GM12891 (cell line): ENCODE measurements at places on chromosomes 11 and 22.
A peak's percentile ranks its signal among the peaks of the same experiment; 100 is the strongest.

DNA sequence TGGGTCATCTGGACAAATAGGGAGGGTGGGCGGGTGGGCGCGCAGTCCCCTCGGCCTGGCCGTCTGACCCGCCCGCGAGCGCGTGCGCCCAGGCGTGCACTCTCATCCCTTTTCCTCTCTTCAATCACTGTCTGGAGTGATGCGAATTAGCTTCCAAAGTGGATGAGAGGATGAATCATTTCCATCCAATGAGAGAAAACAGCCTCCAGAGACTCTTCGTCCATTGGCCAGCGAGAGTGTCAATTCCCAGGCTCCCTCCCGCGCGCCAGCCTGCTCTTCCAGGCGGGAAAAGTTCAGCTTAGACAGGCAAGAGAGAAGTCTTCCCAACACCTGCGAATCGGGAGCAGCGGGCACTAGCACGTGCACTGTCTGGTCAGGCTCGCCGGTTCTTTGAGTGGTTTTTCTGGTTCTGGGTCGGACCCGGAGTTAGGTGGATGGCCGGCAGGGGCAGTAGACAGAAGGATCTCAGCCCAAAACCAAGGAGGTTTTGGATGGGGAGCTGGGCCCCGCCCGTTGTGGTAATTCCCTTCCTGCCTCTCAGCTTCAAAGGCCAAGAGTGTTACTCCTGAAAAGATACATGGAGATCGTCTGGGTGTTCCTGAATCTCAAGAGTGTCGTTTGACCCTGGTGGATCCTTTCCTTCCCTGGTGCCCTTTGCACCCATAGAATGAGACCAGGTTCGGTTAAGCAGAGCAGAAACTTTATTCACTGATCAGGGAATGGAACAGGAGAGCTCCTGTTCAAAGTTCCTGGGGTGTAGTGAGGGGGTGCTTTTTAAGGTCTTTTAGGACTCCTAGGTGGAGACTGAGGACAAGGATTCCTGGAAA lies 33.4 kb upstream of the GLYATL1 start:
- DNase-seq = no peak

DNA sequence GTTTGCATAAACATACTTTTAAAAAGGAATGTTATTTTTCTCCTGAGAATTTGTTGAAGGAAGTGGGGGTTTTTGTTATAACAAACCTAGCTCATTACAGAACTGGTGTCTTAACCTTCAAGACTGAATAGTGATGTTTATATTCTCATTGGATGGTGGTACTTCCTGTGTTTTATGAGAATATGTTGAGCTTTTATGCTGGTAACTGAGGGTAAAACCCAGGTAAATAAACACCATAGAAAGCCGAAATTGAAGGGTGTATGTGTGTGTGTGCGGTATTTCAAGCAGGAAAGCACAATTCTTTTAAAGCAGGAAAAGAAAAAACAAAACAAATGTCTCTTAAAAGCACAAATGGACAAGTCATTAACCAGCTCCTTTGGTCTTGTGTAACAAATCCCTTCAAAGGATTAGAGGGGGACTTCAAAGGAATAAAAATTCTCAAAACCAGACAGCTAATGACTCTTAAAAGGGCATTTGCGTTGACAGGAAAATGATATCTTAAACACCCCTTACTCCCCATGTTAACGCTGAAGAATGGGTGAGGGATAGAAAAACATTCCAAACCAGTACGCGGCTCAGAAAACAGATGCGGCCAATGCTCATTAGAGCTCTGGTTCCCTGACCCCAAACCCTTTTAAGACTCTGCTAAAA lies 23.8 kb downstream of the LMO2 start:
- no peak for DNase-seq

DNA sequence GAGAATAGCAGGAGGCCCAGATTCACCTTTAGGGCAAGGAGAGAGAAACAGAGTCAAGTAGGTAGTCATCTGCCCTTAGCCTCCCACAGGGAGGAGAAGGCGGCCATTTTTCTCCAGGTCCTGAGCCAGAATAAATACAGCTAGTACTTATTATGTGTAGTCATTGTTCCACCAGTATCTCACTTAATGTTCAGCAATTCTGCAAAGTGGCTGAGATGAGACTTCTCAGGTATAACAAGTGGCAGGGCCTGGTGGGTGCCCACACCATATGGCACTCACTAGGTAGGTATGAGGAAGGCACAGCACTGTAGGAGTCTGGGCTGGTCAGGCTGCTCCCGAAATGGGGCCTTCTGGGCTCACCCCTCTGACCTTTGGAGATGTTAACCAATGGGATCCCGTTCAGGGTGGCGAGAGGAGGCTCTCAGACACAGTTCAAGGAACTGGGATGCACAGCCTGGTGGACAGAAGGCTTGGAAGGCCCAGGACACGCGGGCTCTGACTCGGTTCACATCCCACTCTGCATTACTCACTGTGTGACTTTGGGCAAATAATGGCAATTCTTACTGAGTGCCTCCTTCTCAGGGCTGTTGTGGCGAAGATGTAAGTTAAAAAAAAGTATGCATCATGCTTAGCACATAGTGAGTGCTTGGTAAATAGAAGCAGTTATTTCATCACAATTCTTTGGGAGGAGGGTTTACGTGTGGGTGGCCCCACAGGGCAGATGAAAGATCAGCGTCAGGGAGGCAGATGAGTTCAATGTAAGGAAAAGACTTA lies 25.1 kb downstream of the RTN4RL2 start:
- DNase-seq = no peak

DNA sequence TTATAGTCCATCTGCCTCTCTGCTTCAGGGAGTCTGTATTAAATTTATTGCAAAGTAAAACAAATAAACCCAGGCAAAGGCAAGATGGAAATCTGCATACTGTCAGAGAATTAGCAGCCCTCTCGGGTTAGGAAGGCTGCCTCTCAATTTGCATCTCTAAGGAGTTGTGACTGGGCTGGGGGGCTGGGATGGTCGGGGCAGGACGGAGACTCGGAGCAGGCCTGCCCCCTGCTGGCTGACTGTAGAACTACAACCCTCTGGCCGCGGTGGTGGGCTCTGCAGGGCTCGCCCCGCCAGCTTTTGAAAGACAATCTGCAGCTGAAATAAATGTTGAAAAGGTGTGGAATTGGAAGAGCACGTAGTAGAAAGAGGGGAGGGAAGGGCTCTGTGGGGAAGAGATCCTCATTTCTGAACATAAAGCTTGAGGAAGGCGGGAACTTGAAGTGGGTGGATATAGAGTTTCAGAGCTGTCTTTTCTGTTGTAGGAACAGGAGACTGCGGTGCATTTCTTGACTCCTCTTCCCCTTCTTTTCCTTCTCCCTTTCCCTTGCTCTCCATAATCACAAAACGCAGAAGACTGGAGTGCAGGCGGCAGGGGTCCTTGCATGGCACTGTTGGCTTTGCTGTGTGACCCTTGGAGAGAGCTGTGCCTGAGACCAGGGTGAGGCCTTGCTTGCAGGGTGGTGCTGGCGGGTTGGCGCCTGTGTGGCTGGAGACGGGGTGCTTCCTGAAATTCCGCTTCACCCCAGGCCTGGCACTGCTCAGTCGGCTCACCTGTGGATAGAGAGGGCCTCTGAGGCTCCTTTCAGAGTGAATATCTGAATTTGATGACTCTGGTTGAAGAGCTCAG lies 22.6 kb upstream of the PKNOX2 start:
- DNase-seq = peak; percentile 60

DNA sequence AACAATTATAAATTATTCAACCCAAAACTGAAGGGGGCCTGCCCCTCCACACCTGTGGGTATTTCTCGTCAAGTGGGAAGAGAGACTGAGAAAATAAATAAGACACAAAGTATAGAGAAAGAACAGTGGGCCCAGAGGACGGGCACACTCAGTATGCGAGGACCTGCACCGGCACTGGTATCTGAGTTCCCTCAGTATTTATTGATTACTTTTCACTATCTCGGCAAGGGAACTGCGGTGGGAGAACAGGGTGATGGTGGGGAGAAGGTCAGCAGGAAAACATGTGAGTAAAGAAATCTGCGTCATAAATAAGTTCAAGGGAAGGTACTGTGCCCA lies 3.2 kb downstream of the C11orf54 start:
- no peak for DNase-seq

DNA sequence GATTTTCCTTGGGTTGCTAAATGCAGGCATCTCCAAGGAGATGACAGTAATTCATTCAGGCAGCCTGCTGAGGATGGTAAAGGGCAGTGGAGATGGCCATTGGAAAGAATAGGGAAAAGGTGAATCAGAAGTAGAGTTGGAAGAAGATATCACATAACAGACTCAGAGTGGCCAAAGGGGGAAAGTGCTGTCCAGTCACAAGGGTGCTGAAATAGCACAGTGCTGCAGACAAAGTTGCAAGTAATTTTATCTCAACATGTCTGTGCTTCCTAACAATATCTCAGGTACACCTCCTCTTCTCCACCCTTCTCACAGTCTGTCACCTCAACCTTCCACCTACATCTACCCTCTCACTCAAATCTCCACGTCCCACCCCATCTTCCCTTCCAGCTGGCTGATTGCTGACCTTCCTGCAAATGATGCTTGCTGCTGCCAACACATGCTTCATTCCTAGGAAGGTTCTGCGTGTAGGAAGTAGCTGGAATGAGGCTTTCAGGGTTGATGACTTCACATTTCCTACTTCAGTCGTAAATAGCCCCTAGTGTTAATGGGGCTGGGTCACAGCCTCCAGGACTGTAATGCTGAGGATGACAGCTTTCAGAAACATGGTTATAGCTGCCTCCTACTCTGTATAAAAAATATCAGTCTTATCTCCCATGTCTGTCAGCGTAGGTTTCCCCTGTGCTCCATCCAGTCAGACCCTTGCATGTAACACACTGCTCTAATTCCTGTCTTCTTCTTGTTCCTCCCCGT lies 123.9 kb downstream of the CTNND1 start:
- no peak for DNase-seq

DNA sequence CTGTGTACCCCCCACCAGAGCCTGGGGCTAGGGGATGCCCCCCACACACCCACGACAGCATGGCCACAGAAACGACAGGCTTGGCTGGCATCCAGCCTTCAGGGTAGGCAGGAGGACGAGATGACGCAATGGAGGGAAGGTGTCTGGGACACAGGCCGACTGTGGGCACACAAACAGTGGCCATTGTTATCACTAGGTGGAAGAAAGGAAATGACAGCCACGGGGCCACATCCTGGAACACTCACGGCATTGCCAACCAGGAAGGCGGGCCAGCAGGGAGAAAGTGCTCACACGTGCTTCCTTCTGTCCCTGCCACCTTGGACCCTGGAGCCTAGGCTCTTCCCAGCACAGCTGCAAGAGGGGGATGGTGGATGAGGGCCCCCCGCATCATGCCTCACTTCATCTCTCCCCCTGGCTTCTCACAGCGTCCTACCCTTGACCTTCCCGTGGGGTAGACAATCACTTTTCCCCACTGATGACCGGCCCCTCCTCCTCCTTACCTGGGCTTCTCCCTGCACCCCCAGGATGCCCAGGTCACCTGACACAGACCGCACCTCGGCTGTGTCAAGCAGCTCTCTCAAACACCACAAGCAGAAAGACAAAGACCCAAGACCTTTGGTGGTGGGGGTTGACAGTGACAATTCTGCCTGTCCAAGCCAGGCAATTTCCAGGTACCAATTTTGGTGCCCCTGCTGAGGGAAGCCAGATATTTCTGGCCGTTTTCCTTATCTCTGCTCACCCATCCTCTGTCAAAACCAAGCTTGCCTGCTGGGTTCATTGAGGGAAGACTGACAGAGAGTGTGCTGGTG lies 8.6 kb downstream of the PLA2G6 start:
- no peak for DNase-seq

DNA sequence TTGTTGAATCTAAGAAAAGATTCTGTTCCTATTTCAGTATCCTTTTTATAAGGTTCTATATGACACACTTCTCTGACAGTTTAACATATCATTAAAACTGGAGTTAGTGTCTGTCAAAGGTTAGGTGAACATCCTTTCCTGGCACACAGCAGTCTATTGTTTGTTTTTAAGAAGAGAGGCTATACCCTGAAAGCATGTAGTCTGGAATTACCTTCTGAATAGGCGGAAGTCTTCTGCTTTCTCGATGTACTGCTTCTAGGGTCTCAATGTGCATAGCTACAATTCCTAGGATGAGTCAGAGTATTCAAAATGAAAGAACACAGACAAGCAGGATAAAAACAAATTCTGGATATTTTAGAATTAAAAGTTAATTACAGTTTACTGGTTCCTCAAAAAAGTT lies 188.6 kb downstream of the SWAP70 start:
- no peak for DNase-seq

GRCh38 chr11:129273944-129274711 lies 82.0 kb upstream of the ARHGAP32 start:
- no peak for DNase-seq

GRCh38 chr11:47391711-47392432 lies 13.5 kb upstream of the SPI1 start:
- no peak for DNase-seq

DNA sequence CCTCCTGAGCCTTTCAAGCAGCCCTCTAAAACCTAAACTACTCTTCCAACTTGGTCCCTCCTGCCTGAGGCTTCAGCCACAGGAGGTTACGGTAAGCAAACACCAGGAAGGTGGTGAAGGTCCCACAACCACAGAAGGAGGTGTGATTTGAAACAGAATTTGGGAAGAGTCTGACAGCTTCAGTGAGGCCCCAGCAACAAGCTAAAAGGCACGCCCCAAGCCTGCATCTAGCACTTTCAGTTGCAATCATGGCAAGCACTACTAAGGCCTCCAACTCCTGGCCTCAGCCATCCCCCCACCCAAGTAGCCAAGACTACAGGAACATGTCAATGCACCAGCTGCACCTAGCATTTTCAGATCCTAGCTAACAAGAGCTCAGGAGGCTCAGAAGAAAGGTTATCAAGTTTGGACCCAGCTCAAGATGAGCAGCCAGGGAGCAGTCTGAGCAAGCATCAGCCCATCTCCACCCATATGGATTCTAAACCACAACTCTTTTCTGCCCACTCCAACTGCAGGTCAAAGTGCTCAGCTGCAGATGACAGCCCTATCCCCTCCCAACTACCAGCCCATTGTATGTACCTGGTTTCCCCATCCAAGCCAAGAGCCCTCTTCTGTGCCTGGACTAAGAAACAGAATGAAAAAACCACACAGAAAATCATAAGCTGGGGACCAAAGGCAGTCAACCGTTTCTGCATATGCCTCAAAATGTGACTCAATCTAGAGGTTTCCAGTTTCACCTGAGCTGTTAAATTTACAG lies 10.4 kb upstream of the AHNAK start:
- no peak for DNase-seq

DNA sequence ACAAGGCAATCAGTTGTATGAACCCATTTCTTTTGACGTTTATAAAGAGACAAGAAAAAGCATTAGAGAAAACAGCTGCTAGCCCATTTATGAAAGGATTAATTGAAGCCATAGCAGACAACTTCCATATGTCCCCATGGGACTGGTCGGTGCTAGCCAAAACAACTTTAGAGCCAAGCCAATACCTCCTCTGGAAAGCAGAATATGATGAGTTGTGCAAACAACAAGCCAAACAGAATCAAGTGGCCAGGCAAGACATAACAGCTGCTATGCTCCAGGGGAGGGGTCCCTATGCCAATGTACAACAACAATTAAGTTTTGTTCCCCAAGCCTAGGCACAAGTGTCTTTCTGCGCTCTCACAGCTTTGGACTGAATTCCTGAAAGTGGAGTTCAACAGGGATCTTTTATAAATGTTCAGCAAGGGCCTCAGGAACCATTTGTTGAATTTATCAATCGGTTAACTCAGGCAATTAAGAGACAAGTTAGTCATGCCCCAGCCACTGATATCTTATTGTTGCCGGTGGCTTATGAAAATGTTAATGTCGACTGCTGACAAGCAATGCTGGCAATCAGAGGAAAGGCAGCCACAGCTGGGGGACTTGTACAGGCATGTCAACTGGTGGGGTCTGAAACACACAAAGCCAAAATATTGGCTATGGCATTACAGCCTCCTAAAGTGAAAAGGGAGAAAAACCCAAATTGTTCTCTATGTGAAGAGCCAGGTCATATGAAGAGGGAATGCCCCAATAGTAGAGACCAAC lies 1593.1 kb upstream of the TENM4 start:
- DNase-seq = no peak

GRCh38 chr11:86486261-86487030 lies 111.8 kb downstream of the CCDC81 start:
- DNase-seq = no peak
